ENCODE measurements at places on chromosomes 1 and 21.
A peak's percentile ranks its signal among the peaks of the same experiment; 100 is the strongest.

DNA sequence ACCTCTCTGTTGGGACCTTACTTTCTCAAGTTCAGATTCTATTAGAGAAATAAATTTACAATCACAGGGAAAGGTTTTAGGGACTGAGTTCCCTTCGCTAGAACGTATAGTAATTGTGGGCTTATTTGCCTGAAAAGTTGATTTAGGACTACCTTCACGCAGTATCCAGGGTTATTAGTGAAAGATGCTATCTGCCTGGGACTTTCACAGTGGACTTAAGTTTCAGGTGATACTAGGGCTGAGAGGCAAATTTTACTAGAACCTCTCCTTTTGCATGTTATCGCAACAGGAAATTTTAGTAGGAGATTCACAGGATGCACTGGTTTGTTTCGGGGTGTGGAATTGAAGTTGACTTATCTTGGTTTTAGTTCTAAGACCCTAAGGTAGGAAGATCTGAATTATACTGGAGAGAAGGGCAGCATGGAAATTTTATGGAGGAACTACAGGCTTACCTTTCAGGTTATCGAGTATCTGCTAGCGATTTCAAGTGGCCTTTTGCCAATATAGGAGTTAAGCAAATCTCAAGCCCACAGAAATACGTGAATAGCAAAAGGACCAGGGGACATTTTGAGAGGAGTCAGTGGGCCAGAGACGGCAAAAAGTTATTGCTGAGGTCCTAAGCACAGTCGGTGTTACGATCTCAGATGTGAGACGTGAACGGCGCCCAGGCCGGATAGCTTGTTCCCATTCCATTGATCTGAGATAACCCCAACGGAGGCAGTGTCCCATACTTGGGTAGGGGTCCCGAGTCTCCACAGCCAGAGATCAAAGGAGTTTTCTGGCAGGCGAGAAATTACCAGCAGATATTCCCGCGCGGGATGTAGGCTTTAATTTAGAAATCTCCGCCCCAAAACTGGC, 723 bp upstream of the GNAI3 start:
- DNase-seq: no peak

DNA sequence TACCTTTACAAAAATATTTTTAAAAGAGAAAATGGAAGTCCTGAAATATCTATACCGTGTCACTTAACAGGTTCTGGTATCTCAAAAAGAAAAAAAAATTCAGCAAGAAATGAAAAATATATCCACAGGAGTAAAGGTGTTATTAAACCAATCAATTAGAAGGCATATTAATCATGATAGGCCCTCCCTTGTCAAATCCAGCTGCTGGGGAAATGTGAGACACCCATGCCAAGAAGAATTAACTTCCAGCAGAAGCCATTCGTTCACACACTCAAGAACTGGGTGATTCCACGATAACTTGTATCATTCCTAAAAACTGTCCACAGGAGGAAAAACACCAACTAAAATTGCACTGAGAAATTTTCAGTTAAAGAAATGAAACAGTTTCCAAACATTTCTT, 57.6 kb downstream of the APP start:
- no peak for DNase-seq

DNA sequence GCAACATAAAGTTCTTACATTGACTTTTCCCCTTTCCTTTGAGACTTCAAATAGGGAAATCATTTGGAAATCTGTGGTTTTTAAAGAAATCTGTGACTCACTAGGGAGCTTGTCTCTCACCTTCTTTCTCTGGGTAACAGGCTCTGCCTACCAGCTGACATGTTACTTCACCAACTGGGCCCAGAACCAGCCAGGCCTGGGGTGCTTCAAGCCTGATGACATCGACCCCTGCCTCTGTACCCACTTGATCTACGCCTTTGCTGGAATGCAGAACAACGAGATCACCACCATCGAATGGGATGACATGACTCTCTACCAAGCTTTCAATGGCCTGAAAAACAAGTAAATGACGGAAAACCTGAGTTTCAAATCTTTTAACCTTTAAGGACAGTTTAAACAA, 9.2 kb upstream of the CHIA start:
- no peak for DNase-seq

DNA sequence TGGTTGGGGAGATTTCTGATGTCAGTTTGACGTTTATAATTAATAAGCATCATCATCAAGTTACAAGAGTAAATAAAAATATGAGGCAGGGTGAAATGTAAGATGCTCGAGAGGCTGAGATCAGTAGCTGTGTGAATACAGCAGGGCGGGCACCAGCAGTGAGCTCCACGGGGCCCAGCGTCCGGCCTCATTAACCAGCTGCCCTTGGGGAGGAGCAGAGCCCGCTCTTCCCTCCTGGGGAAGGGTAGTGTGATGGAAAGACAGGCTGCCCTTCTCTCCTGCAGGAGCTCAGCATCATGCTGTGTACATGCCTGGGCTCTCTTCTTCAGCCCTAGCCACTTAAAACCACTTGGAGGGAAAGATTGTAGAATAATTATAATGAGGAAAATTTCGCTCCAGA, 23.4 kb downstream of the PDE9A start:
- DNase-seq: no peak

DNA sequence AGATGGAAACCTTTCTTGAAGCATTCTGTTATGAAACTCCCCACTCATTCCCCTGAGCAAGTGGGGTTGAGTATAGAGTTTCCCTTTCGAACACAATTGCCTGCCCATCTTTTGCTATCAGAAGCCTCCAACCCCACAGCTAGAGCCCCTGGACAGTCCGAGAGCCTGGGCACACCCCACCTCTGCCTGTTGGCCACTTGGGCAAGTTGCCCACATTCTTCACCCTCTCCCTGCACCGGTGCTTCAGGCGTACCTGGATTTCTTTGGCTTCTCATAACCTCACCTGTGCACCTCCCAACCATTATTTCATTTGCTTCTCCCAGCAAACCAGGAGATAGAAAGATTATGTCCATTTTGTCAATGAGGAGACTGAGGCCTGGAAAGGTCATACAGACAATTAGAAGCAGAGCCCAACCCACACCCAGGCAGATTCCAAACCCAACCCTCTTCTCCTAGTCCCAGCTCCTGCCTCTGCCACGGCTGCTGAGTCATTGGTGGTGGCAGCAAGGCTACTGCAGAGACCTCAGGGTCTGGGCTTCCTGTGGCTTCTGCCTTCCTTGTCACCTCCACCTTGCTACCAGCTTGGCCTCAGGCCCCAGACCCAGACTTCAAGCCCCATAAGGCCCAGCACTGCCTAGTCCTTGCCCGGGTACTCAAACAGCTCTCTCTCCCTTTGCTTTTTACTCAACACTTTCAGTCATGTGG, 118.7 kb upstream of the ZBTB40 start:
- DNase-seq: no peak

DNA sequence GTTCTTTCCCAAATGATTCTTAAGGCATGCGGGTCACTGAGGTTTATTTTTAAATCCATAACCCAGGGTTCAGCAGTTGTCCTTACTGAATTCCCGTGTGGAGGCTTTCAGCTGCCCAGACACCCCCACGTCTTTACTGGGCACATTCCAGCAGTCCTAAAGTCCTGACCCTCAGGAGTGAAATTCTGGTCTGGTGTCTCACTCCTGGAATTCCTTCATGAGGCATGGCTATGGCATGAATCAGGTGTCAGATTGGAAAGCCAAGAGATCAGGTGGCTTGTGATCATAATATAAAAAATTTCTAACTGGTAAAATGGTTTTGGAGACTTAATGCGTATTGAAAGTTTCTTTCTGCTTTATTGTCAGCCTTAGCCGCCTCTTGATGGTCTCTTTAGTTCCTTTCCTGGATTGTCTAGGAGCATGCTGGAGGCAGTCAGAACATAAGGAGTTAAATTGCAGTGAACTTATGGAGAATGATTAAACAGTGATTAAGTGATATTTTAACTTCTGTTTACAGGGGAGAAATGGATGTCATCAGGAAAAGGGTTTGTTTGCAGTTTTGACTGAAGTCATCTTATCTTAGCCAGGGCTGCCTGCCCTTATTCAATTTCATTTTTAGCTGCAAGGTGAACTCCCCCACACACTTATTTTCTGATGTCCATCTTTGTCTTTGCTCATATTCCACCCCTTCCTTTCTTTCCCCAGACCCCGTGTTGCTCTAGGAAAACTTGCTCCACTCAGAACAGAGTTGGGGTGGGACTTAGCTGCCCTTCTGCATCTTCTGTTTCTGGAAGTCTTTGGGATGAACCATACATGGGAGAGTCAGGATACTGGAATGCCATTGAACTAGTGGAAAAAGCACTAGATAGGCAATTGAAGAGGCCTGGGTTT, 25.7 kb upstream of the MACF1 start:
- no peak for DNase-seq

GRCh38 chr1:220791956-220792355, 5.2 kb downstream of the MTARC1 start:
- peak; percentile 17 for DNase-seq

- DNase-seq: peak; percentile 52
Observed at GRCh38 chr21:16310176-16310575, 580.4 kb downstream of the USP25 start.

- DNase-seq: no peak
Observed at GRCh38 chr1:65355031-65355712, 45.8 kb downstream of the DNAJC6 start.

DNA sequence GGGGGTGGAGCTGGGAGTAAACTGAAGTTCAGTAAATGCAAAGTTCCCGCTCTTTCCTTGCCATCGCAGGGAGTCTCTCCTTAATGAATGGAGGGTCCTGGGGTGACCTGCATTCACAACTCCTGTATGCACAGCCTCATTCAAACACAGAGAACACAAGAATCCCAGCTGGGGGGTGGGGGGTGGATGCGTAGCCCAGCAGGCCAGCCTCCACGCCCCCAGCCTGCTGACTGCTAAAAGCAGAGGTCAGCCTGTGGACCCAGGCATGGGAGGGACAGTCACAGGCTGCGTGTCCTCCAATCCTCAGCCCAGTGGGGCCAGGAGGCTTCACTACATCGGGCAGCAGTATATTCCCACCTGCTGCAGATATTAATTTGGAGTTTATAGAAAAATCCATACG, 263.1 kb downstream of the GRIK3 start:
- no peak for DNase-seq

- no peak for DNase-seq
Observed at GRCh38 chr1:239185245-239185619, 201.1 kb upstream of the CHRM3 start.

- no peak for DNase-seq
Observed at GRCh38 chr1:226816576-226816975, 53.8 kb upstream of the PSEN2 start.

GRCh38 chr1:175318633-175319032, 126.1 kb upstream of the KIAA0040 start:
- DNase-seq: no peak

GRCh38 chr1:241637604-241638003, 2.6 kb downstream of the CHML start:
- no peak for DNase-seq

GRCh38 chr1:94672001-94672400, 130.4 kb upstream of the F3 start:
- DNase-seq: no peak

DNA sequence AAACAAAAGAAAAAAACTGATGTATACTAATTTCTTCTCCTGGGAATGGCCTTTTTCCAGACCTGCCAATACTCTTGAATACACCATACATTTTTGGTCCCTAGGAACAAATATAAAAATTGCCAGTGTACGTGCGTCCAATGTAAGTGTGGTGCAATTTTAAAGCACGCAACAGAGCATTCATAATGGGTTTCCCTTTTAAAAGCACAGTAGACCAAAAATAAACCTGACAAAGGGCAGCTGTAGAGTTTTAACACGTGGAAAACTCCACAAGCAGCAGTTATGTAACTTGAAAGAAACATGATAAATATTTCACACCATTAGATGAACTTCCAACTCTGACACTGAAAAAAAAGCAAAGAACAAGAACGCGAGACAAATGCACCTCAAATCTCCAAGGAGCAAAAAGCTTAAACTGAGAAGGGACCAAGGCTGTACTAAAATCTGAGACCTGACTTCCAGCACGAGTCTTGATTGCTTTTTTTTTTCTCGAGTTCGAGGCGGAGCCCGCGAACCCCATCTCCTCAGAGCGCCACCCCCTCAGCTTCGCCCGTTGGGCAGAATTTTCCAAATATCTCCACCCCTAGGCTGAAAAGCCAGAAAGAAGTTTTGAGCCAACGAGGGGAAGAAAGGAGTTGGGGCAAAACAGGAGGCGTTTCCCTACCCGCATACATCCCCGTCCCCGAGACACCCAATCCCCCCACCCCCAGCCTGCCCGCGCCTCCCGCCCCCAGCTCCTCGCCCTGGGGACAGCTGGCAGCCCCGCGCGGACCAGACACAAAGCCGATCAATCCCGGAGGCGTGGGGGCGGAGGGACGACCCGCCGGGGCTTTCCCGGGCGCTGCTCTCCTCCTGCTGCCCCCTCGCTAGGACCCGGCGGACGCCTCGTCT, at the start of gene JAM2:
Gene JAM2, plus strand, starts transcription at position 599 of the 891 bp plus-strand sequence. CDS start 564 bp downstream, outside the sequence.
- peak; percentile 57 for DNase-seq

DNA sequence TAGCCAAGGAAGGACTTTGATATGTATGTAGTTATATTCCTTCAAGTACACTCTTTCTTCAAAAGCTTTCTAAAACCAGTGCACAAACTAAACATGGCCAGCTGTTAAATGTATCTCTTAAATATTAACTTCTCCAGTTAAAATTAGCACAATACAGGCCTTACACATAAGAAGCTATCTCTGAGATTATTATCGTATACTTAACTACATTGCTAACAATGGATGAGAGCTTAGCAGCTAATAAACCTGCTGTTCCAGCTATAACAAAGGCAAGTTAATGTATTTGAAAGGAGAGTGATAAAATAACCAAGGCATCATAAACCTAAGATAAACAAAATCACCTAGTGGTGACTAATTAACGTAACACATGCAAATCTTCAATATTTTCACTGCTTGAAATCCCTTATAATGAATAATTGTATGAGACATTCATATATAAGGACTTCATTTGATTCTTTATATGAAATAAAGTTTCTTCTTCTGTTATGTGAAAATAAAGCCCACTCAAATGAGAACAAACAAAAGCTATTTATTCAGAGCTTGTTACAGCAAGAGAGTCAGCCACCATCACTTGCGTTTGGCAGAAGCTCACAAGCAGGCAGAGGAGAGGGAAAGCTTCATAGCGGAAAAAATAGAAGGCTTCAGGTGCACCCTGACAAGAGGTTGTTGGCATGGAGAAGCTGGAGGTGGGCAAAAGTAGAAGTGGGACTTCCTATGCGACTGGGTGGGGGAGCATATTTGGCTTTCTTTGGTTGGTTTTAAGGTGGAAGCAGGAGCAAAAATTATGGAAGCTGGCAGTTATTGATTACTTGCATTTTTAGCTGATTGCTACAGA, 274.1 kb upstream of the CHRM3 start:
- no peak for DNase-seq

Measured in globus pallidus (tissue), 1 donor.